B cell (primary cell): ENCODE measurements at places on chromosomes 2 and 18. TPM values are rescaled to one million over a fixed set of nuclear protein-coding genes. Genes with fewer than 3 reads are reported as not detected.

The TMEM178A gene
- 0.99 and 1.3 TPM in 2 replicates for total RNA-seq

The CFAP53 gene
- 0.75 and 0.79 TPM in 2 replicates for total RNA-seq

- no peak for DNase-seq
Observed at GRCh38 chr2:96727431-96727830, 12.4 kb downstream of the LMAN2L start.

The ECEL1 gene
- total RNA-seq = 0.27 and 0.47 TPM in 2 replicates

DNA sequence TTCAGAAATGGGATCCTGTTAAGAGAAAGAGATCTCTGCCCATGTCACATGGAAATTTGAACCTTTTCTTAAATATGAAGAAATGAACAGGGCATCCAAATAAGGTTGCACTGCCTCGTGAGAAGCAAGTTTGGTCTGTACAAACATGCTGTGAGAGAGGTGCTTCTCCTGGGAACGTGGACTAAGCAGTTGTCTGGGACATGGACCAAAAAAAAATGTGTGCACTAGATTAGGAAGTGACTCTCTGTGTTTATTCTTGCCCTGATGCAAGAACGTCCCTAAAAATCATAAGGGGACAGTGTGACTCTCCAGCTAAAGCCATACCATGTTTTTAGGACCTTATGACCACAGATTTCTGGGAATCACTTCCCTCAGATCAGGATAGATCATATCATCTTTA, 23.7 kb upstream of the GCG start:
- DNase-seq = no peak

DNA sequence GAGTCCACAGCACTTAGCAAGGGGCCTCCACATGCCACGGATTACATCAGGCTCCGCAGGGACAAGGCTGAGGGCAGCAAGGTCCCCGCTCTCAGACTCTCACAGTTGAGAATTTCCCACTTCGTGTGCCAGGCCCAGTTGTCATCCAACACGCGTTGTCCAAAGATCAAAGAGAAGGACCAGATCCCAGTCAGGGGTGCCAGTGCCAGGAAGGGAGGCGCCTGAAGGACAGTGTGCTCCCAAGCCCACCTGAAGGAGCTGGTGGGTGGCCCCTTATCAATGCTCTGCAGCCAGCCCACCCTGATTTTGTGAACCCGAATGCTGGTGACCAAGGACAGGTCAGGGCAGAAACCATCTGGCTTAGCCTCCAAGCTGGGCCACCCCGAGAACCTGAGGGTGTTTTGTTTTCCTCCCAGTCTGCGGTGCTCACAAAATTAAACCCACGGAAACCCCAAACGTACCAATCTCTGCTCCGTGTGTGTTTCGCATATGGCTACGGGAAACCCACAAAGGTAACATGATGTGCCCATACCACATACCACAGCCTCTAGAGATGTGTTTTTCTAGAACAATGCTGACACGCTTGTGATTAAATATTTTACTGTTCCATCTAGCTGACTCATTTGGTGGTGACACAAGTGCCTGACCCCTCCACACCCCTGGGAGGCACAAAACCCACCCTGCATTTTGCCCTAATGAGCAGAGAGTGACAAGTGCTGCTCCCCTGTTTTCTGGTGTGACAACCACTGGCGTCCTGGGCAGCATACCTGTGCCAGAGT, 24.5 kb downstream of the CRACDL start:
- no peak for DNase-seq

DNA sequence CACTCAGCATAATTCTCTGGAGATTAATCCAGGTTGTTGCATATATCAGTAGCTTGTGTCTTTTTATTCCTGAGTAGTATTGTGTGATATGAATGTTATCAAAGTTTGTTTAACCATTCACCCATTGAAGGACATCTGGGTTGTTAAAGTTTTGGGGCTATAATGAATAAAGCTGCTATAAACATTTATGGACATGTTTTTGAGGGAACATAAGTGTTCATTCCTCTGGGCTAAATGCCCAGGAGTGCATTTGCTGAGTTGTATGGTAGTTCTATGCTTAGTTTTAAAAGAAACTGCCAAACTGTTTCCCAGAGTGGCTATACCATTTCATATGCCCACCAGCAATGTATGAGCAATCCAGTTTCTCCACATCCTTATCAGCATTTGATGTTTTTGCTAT, 21.8 kb upstream of the KCNJ13 start:
- DNase-seq = no peak

The MAPK4 gene
- not detected in 2 replicates for total RNA-seq

The RAMP1 gene
- total RNA-seq = 12.4 and 15.7 TPM in 2 replicates

The LINC00305 gene
- total RNA-seq = not detected in 2 replicates

GRCh38 chr2:235946590-235946989, 221.6 kb downstream of the GBX2 start:
- no peak for DNase-seq

- DNase-seq = peak; percentile 20
Observed at GRCh38 chr2:15369129-15369528, 192.0 kb downstream of the NBAS start.
